T-cell (primary cell): ENCODE measurements at places on chromosomes 16 and 17.

GRCh38 chr16:62665269-62665668 is 629.0 kb upstream of the CDH8 start:
- H3K4me3 ChIP-seq = no peak overlapping the region
- DNase-seq = no peak
- H3K27me3 ChIP-seq = no peaks in the 10 kb centered on the region

DNA sequence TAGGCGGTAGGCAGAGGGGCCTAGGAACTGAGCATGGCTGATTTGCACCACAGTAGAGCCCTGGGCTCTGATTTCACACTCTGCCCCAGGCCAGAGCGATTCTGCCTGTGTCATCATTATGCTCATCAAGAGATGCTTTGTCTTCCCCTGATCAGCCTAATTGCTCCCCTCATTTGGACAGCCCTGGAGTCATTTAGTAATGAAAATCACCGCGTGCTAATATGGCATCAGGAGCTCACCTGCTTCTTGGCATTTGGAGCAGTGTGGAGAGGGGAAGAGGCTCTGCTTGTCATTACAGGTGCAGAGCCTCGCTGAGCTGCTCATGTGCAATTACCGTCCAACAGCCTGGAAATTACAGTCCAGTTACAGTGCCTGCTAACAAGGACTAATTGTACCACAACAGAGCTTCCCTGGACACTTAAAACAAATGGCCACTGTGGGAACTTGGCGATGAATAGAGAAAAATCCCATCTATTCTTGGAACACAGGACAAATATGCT is 157.1 kb upstream of the WSCD1 start:
- no peaks in the 10 kb centered on the region for H3K36me3 ChIP-seq
- H3K4me3 ChIP-seq = no peak overlapping the region
- peaks cover 15% of the 10 kb centered on the region for H3K27me3 ChIP-seq
- no peak overlapping the region for H3K27ac ChIP-seq

- peaks cover 6% of the 10 kb centered on the region for H3K27me3 ChIP-seq
- H3K27ac ChIP-seq = no peak overlapping the region
- no peak overlapping the region for H3K4me3 ChIP-seq
- DNase-seq = no peak
Measured at GRCh38 chr17:40697297-40697696, 6.3 kb downstream of the KRT24 start.

DNA sequence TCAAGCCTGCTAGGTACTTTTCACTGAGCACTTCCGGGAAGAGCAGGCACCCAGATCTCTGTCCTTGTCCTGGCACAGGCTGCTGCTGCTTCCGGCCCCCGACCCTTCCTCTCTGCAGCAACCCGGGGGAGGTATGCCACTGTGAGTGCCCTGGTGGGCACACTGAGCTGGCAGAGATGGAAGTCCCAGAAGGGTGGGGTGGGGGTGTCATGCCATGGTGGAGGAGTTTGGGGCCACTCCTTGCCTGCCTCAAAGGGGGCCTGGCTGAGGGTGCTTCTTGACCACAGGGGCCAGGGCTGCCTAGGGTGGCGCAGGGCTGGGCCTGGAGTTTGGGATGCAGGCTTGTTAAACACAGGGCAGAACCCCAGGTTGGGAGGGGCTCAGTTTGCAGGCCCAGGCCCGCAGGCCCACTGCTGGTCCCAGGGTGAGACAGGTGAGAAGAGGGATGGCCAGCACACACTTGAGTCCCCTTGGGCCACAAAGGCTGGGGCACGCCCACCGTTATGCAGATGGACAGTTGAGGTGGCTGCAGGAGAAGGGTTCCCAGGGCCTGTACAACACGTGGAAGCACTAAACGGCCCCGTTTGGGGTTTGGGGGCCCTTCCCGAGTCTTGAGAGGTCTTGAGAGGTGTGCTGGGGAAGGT is 8.7 kb downstream of the TMEM235 start:
- no peak overlapping the region for H3K27ac ChIP-seq
- no peak for DNase-seq
- no peaks in the 10 kb centered on the region for H3K27me3 ChIP-seq
- no peaks in the 10 kb centered on the region for H3K36me3 ChIP-seq

DNA sequence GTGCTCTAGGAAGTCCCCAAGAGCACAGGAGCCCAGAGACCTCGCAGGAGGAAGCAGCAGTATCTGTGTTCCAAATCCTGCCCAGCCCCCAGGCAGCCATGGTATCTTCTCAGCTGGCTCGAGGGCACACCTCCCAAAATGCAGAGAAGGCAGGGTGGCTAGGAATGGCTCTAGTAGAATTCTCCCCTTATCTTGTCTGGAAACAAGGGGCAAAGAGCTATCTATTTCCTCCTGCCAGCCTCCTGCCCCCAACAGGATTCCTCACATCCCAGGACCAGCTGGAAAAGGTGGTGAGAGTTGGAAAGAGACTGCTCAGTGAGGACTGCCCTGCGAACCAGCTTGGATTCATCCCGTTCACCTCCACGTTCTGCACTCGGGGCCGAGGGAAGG is 8.6 kb upstream of the TSPOAP1 start:
- peak overlapping the region; percentile 90 for H3K4me3 ChIP-seq
- no peaks in the 10 kb centered on the region for H3K36me3 ChIP-seq
- peaks cover 44% of the 10 kb centered on the region for H3K4me1 ChIP-seq
- H3K27me3 ChIP-seq = no peaks in the 10 kb centered on the region
- H3K27ac ChIP-seq = peak overlapping the region; percentile 97

GRCh38 chr17:76934561-76935320 is 66.5 kb downstream of the MGAT5B start:
- DNase-seq = no peak
- H3K36me3 ChIP-seq = no peaks in the 10 kb centered on the region
- no peak overlapping the region for H3K4me3 ChIP-seq
- H3K4me1 ChIP-seq = no peaks in the 10 kb centered on the region

GRCh38 chr17:77424585-77425344 is 284.0 kb downstream of the SEC14L1 start:
- H3K36me3 ChIP-seq = peaks cover 17% of the 10 kb centered on the region
- H3K4me3 ChIP-seq = peak overlapping the region; percentile 27
- H3K27ac ChIP-seq = peak overlapping the region; percentile 38
- H3K27me3 ChIP-seq = no peaks in the 10 kb centered on the region
- H3K4me1 ChIP-seq = peaks cover 49% of the 10 kb centered on the region

GRCh38 chr17:29133121-29133713 is 47.0 kb downstream of the MYO18A start:
- DNase-seq = no peak
- no peaks in the 10 kb centered on the region for H3K27me3 ChIP-seq
- H3K4me1 ChIP-seq = peaks cover 4% of the 10 kb centered on the region
- H3K36me3 ChIP-seq = peaks cover 61% of the 10 kb centered on the region
- no peak overlapping the region for H3K27ac ChIP-seq

DNA sequence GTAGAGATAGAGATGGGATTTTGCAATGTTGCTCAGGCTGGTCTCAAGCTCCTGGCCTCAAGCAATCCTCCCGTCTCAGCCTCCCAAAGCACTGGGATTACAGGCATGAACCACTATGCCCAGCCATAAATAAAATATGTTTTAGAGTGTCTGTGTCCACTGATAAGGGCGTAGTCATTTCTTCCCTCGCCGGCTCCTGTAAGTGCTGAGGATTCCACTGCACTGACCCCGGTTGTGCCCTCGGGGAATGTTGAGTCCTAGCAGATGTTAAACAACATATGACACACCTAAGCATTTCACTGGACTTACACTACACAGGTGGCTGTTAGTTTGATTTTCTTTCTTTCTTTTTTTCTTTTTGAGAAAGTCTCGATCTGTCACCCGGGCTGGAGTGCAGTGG is 5.6 kb upstream of the SHMT1 start:
- no peaks in the 10 kb centered on the region for H3K4me1 ChIP-seq
- no peak overlapping the region for H3K4me3 ChIP-seq
- DNase-seq = no peak
- no peaks in the 10 kb centered on the region for H3K36me3 ChIP-seq
- H3K27me3 ChIP-seq = no peaks in the 10 kb centered on the region

DNA sequence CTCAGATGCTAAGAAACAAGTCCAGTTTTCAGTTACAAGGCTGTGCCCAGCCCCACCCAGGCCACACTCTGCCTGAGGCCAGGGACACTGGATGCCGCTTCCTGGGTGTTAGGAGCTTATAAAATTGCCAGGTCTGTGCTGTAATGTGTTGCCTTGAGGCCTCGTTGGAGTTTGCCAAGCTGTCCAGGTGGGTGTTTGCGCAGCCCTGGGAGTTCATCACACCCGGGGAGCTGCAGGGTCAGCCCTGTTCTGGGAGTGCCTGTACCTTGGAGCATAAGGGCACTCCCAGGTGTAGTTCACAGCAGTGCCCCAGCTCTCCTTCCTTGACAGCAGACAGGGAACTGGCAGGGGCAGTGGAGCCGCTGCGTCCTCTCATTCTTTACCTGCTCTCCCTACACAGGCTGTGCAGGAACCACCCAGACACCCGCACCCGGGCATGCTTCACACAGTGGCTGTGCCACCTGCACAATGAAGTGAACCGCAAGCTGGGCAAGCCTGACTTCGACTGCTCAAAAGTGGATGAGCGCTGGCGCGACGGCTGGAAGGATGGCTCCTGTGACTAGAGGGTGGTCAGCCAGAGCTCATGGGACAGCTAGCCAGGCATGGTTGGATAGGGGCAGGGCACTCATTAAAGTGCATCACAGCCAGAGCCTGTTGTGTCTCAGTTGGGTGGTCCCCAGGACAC is 1.6 kb downstream of the GFER start:
- H3K27me3 ChIP-seq = peaks cover 3% of the 10 kb centered on the region
- peaks cover 7% of the 10 kb centered on the region for H3K36me3 ChIP-seq

GRCh38 chr17:14019186-14019956 is 49.9 kb upstream of the COX10 start:
- H3K4me1 ChIP-seq = peaks cover 3% of the 10 kb centered on the region
- H3K36me3 ChIP-seq = no peaks in the 10 kb centered on the region
- H3K27ac ChIP-seq = no peak overlapping the region
- no peaks in the 10 kb centered on the region for H3K27me3 ChIP-seq

DNA sequence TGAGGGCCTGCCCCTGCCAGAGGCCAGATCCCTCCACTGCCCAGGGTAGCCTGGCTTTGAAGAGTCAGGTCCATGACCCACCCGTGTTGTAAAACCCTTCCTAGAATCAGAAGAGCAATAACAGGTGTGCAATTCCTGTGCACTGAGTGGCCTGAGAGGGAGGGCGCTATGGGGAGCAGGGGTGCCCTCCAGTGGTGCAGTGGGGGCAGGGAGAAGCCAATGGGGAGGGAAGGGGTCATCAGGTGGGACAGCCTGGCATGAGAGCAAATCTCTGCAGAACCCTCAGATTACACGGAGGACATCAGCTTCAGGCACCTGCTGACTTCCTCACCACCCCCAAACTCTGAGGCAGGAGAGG is 72.9 kb upstream of the ZNF469 start:
- no peaks in the 10 kb centered on the region for H3K27me3 ChIP-seq
- H3K4me1 ChIP-seq = no peaks in the 10 kb centered on the region

- no peak for DNase-seq
- H3K27me3 ChIP-seq = no peaks in the 10 kb centered on the region
- H3K36me3 ChIP-seq = peaks cover 2% of the 10 kb centered on the region
- no peak overlapping the region for H3K4me3 ChIP-seq
Measured at GRCh38 chr17:66493283-66494019, 191.0 kb downstream of the PRKCA start.

DNA sequence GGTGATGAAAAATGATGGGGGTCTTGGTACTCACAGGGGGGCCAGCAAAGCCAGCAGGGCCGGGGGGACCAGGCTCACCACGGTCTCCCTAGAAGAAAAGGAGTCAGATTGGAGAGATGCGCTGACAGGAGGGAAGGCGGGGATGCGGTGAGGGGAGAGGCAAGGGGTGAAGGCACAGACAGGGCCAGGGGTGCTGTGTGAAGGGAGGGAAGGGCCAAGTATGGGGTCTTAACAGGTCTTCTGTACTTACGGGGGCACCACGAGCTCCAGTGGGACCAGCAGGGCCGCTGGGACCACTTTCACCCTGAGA is 11.2 kb downstream of the COL1A1 start:
- DNase-seq = no peak
- H3K4me3 ChIP-seq = no peak overlapping the region
- H3K27me3 ChIP-seq = peaks cover 61% of the 10 kb centered on the region

DNA sequence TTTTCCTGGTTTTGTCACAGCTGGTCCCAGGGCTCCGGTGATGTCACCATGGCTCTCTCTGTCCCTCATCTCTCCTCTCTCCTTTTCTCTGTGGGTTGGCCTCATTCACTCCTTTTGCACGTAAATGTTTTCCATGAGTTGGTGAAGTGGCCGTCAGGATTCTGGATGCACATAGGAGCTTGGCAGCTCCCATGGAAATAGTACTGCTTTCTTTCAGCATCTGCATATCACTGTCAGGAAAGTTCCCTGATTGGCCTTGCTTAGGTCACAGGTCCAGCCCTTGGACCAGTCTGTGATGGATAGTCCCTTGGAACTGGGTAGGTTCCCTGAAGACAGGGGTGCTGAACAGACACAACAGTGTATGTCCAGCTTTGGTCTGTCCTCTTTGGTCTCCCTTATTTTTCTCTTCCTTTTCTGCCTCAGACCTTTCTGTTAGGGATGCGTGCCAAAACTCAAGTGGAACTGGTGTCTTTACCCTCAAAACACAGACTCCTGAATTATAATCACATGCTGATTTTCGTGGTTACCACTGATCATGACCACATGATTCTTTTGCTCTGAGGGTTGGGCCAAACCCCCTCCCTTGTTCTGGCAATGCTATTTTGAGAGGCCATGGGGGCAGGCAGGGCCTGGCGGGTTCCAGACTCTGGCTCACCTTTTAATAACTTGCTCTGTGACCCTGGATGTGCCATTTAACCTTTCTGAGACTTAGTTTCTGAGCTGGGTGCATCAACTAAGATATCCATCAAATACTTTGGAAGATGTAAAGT is 99.0 kb downstream of the MSI2 start:
- no peak for DNase-seq
- H3K27ac ChIP-seq = no peak overlapping the region
- H3K27me3 ChIP-seq = no peaks in the 10 kb centered on the region
- H3K4me1 ChIP-seq = peaks cover 32% of the 10 kb centered on the region
- peaks cover 5% of the 10 kb centered on the region for H3K36me3 ChIP-seq

DNA sequence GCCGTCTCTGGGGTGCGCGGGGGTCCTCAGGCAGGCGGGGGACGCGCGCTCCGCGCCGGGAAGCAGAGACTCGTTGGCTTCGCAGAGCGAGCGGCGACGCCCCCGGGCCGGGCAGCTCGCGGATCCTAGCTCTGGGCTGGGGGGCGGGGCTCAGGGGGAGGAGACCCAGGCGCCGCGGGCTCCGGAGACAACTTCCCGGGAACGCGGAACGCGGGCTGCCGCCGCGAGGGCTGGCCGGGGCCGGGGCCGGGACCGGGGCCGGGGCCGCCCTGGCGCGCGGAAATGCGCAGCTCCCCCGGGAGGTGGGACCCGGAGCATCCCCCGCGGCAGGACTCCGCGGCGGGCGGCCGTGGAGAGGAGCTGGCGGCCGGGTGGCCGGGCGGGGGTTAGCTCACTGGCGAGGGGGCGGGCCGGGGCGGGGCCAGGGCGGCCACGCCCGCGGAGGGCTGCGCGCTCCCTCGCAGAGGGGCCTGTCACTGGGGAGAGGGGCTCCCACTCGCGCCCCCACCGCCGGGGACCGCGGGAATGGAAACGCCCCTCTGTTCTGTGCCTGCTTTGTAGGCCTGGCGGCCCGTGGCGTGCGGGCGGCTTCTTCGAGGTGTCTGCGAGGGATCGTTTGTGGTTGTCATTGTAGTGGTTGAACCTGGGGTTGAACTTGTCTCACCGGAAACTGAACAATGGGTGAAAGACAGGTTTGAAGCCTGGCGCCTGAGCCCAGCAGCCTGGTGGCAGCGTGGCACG is at the start of gene GAS7:
Gene GAS7, minus strand, starts transcription at position 98 of the 741 bp plus-strand sequence.
- peaks cover 37% of the 10 kb centered on the region for H3K27me3 ChIP-seq
- no peaks in the 10 kb centered on the region for H3K4me1 ChIP-seq
- no peaks in the 10 kb centered on the region for H3K36me3 ChIP-seq
- H3K4me3 ChIP-seq = peak within 1 kb of the TSS; percentile 34
- DNase-seq = peak; percentile 42
